ENCODE measurements at places on chromosomes 3 and 15. TPM values are rescaled to one million over a fixed set of nuclear protein-coding genes. Genes with fewer than 3 reads are reported as not detected.

DNA sequence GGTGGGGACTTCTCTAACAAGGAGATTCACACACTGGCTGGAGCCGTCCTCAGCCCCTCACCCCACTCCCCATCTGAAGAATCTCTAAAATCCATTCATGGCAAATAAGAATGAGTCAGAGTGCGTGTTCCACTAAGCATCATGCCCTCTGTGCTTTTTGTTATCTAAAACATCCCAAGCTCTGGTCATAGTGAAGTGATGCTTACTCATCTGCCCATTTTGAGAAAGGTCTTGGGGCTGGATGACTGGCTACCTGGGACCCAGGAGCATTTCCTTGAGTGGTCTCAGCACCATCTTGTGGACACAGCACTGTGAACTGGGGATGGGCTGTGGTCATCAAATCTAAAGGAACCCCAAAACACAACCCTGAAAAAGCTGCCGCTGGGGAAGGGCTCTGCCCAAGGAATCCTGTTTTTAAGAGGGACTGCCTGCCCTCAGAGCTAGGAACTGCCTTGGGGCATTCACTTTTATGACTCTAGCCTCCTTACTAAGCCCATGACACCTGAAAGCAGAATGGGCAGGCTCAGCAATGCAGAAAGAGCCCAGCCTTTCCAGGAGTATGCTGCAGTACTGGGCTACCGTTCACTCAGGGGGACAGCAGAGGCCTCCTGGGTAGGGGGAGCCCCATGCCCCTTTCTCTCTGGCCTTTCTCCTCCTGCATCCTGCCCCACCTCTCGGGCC is 53.5 kb downstream of the ZBTB38 start:
- no peak overlapping the region for H3K27ac ChIP-seq
- no peaks in the 10 kb centered on the region for H3K27me3 ChIP-seq
- peaks cover 6% of the 10 kb centered on the region for H3K4me1 ChIP-seq
- no peak overlapping the region for H3K4me3 ChIP-seq
- H3K36me3 ChIP-seq = peaks cover 16% of the 10 kb centered on the region
- DNase-seq = no peak

Gene NANOGP8
- not detected for total RNA-seq

Gene HRH1
- total RNA-seq = not detected

DNA sequence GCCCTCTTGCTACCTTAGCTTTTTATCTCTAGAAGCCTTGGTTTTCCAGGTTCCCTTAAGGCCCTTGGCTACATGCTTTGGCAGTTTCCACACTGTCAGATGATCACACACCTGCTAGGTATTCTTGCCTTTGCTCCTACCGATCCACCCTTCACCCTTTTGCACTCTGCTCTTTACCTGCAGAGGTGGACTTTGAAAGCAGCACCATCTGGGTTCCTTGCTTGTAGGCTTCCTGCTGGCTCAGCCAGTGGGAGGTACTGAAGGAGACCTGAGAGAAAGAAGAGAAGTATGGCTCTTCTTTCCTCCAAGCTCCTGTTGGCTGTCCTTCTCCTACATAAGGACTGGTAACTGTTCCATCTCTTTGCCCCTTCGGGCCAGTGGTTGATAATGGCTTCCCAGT is 7.3 kb upstream of the ZNF592 start:
- H3K36me3 ChIP-seq = no peaks in the 10 kb centered on the region
- no peaks in the 10 kb centered on the region for H3K27me3 ChIP-seq
- no peak for DNase-seq
- peaks cover 7% of the 10 kb centered on the region for H3K4me1 ChIP-seq
- no peak overlapping the region for H3K4me3 ChIP-seq
- H3K27ac ChIP-seq = no peak overlapping the region

DNA sequence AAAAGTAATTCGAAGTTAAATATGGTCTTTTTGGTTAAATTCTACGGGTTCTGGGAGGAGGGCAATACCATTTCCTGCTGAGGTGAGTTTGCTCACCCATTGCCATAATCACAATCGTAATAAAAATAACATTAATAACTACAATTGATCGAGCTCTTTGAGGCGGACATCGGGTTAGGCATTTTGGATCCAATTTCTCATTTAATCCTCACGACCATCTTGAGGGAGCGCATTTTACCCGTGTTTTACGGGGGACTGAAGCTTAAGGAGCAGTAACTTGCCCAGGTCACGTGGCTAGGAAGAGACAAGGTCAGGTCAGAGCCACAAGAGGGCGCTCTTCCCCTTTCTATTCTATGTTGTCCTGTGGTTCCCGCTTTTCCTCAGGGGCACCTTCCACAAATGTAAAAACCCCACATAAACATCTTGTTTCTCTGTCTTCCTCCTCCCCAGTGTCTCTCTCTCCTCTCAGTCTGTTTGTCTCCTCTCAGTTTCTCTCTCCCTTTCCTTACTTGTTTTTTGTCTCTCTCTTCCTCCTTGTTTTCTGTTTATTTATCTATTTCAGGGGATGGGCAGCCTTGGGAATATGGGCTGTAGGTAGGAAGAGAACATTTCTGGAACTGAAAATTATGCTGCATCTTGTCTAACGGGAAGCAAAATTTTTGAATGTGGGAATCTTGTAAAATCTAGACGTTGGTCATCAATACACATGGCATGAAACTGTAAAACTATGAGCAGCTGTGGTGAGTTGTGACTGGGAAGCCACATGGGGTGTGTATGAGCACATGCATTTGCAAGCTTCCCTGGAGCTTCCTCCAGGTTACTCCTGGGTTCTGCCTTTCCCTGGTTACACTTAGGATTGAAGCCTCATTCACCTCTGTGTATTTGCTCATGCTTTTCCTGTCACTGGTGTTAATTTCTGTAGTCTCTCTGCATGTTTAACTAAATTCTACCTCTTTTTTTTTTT is 71.0 kb downstream of the SQOR start:
- DNase-seq = peak; percentile 48
- H3K36me3 ChIP-seq = no peaks in the 10 kb centered on the region
- peak overlapping the region; percentile 68 for H3K4me3 ChIP-seq
- no peak overlapping the region for H3K27ac ChIP-seq
- H3K4me1 ChIP-seq = peaks cover 10% of the 10 kb centered on the region

DNA sequence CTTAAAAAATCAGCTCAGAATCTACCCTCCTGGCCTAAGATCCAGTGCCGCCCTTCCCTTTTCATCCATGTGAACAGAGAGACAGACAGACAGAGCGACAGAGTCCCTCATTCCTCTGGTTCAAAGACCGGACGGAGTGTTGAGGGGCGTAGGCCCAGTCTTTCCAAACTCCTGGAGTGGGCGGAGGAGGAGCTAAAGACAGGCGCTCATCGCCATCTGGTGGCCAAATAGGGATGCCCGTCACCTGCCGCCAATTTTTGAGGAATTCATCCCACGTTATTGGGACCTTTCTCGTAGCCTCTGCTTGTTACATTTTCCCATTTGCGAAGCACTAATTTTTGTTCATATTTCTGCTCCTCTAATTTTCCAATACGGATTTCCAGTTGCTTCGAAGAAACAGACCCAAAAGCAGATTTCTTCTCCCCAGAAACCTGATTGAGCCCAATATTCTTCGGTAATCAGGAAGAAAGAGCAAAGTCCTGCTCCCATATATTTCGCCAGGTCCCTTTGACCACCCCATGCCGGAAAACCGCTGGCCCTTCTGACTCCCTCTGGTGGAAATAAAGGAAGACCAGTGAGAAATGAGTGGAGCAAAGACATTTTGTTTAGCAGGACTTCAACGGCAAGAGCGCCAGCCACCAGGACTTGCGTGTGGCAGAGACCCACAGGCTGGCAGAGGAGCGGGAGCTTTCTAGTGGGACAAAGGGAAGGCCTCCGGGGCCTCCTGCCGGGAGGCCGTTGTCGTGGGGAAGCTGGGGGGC is 88.0 kb downstream of the LRRK1 start:
- H3K4me1 ChIP-seq = peaks cover 18% of the 10 kb centered on the region
- no peak for DNase-seq
- H3K4me3 ChIP-seq = no peak overlapping the region
